ENCODE measurements at places on chromosomes 3 and 15.

DNA sequence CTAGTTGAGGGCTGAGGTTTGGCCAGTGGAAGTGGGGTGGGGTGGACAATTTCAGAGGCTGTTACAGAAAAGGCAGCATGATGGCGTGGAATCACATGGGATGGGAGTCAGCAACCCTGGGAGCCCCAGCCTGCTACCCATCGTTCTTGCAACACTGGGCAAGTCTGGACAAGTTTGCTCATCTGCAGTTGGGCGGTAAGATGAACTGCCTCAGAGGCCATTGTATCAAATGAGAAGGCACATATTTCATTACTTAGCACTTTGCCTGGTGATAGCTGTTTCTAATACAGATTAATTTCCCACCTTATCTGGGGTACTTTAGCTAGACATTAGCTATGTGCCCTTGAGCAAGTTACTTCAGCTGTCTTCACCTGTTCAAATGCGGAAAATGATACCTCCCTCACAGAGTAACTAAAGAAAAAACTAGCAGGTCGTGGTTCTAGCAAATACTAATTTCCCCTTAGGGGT, 248.9 kb downstream of the THSD4 start:
- no peak for DNase-seq

DNA sequence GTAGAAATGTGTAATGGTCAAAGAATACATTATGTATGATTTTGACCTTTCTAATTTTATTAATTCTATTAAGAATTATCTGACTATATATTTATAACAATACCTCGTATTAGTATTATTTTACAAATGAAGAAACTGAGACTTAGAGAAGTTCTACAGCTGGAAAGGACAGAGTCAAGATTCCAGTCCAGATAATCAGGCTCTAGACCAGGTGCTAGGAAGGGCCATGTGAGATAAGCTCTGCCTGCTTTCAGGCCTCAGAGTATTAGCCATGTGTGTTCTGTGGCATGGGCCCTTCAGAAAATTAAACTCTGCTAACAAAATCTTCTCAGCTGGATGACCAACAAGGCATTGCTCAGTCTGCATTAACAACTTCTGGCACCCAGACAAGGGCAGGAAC, 87.5 kb downstream of the CD200R1L start:
- no peak for DNase-seq

DNA sequence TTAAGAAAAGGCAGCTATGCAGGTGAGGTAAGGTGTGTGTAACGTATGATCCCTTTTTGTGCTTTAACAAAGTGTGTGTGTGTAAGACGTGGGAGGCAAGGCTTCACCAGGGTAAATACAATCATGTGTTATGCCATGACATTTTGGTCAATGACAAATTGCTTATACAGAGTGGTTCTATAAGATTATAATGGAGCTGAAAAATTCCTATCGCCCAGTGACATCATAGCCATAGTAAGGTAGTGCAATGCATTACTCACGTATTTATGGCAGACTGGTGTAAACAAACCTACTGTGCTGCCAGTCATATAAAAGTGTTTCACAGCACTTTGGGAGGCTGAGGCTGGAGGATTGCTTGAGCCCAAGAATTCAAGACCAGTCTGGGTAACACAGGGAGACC, 60.2 kb upstream of the LCTL start:
- DNase-seq = no peak

DNA sequence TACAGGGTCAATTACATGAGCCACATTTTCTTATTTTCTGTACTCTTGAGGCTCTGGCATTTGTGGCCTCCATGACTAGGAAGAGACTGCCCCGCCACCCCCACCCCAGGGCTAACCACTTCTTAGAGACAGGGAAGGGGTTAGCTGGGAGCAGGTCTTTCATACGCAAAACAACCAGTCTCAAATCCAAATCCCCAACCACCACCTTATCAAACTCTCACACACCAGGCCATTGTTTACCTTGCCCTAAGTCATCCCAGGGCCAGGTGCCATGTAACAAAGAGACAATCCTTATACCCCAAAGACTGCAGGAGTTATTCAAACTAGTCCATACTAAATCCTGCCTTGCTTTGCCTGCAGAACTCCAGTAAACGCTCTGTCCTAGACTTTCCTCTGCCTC, 77.8 kb downstream of the B3GNT5 start:
- no peak for DNase-seq

GRCh38 chr3:160346511-160346910, 52.5 kb downstream of the IFT80 start:
- DNase-seq = no peak

DNA sequence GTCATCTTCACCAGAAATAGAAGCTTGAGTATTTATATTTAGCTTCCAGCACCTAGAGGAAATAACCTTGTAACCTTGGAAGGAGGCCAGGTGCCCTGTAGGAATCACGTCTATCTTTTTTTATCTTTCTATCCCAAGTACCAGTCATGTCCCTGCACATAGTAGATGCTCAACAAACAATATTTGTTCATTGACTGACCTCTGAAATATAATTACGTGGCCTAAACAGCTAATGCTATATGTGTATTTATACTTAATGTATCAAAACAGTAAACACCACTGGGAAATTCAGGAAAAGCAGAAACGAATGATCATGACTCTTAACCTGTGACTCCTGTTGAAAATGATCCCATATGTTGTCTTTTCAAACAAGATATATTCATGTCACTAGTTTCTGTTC, 97.9 kb upstream of the ADAMTSL3 start:
- no peak for DNase-seq

GRCh38 chr3:33032938-33033337, 64.0 kb downstream of the GLB1 start:
- DNase-seq = no peak

GRCh38 chr15:81088470-81089013, 45.5 kb upstream of the CFAP161 start:
- DNase-seq = no peak

GRCh38 chr15:90774731-90775514, 57.8 kb downstream of the BLM start:
- no peak for DNase-seq

DNA sequence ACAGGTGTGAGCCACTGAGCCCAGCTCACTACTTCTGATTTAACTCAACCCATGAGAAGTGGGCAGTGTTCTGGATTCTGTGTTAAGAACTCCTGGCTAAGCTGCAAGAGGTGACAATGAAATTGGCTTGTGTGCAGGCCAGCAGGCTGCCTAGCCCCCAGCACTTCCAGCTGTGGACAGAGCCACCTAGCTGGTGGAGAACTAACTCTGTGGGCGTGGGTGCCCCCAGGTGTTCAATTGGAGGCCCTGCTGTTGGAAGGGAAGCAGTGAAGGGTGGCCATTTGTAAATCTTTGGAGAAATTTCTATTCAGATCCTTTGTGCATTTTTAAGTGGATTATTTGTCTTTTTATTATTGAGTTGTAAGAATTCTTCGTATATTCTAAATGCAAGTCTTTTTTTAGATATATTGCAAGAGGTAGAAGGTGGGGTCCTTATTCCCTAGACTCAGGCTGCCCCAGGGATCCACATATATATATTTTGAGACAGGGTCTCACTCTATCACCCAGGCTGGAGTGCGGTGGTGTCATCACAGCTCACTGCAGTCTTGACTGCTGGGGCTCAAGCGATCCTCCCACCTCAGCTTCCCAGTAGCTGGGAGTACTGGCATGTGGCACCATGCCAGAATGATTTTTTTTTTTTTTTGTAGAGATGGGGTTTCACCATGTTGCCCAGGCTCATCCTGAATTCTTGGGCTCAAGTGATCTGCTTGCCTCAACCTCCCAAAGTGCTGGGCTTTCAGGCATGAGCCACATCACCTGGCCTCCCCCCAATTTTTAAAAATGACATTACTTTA, 7.2 kb upstream of the SCAMP5 start:
- DNase-seq = no peak

GRCh38 chr15:39031596-39031995, 467.0 kb upstream of the RASGRP1 start:
- DNase-seq = no peak

DNA sequence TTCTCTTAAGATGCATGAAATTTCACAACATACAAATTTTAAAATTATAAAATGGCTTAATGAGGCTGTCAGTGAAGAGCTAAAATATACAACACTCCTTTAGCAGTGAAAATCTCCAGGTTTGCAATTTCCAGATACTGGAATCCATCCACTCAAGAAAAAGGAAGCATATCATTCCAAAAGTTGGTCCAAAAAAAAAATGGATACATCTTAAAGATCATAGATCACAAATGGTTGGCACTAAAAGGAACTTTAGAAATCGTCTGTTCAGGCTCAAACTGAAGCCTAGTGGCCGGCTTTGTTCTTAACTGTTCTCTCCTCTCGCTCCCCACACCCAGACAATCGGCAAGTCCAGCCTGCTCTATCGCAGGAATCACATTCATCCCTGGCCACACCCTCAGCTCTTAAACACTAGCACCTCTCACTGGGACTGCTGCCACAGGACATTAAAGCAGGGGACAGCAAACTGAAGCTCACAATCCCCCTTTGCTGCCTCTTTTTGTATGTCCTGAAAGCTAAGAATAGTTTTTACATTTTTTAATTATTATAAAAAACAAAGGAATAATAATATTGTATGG, 130.3 kb upstream of the CDIN1 start:
- DNase-seq = no peak

DNA sequence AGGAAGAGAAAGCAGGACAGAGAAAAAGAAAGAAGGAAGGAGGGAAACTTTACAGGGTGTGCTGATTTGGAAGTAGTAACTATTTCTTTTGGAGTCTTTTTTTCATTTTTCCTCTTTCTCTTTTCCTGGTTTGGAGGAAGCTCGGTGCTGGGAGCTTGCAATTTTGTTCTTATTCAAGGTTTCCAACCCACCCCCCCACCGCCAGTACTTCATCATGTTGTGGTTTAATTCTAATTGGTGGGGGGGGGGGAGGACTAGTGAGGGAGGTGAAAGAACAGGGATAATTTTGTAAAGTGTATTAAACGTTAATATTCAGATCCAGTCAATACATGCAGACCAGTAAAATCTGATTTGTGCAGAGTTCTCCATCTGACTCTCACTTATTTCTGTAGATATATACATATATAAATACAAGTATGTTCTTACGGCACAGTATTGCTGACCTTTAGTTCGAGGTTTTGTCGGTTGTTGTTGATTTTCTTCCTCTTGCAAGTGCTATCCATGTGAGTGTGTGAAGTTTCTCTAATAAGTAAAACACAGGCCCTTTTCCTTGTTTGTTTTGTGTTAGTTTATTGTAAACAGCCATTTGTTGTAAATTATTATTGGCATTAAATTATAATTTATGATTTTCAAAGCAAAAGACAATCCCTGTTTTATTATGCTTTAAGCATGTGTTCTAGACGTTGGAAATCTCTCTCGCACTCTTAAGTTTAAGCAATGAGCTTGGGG, 9.3 kb downstream of the NR2F2 start:
- DNase-seq = no peak

- no peak for DNase-seq
These were observed 145.9 kb downstream of the TBL1XR1 start for GRCh38 chr3:177051411-177051810.

DNA sequence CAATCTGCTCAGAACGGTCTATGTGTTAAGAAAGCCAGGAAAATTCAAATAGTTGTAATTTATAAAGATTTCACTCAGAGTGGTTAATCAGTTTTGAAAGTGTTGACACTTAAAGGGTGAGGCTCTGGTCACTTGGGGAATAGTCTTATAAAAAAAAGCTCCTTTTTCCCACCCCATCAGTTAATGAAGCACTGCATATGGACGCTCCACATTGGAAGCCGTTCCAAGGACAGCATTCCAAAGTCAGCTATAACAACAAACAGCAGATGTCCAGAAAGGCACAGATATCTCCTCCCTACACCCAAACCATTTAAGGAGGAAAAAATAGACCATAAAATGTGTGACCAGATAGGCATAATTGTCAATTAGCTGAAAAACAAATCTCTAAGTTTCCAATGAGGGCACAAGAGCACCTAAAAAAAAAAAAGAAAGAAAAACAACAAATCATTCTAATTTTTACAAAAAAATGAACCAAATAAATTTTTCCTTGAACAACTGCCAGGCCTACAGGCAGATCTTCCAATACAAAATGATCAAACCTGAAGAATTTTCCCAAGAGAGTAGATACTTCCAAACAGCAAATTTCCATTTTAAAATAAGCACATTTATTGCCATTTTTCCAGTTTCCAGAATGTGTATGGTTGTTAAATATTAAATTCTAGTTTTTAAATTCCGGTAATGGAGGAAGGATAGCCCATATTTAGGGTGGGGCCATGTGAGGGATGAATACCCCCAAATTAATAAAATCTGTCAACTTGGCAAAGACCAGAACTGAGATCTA, 198.3 kb downstream of the ERC2 start:
- no peak for DNase-seq

GRCh38 chr15:47987908-47988532, 132.8 kb upstream of the SLC24A5 start:
- no peak for DNase-seq

DNA sequence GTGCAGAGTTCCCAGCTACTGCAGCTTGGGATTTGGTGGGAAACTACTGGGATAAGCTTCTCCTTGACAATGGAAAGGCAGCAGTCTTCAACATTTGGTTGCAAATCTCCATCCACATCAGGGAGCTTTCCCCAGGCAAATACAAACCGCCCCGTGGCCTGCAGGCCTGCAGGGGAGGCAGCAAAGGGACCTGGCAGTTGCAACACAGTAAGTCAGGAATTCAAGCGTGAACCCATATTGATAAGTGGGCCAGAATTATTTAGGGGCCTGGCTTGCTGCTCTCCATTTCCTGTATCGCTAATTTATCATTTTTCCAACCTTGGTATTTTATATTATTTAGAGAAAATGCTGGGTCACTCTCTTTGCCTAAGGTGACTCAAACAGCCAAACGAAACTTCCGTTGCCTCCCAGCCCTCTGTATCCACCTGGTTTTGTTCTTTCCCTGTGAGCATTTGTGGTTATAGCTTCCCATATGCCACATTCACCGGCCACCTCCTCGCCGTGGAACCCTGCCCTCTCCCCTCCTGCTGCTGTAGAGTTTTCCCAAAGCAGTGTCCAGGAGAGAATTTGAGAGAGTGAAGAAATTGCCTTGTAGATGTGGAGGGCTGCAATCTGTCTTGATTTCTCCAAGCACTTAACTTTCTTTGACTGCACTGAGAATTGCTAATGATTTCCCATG, 34.8 kb downstream of the B3GALNT1 start:
- DNase-seq = no peak

DNA sequence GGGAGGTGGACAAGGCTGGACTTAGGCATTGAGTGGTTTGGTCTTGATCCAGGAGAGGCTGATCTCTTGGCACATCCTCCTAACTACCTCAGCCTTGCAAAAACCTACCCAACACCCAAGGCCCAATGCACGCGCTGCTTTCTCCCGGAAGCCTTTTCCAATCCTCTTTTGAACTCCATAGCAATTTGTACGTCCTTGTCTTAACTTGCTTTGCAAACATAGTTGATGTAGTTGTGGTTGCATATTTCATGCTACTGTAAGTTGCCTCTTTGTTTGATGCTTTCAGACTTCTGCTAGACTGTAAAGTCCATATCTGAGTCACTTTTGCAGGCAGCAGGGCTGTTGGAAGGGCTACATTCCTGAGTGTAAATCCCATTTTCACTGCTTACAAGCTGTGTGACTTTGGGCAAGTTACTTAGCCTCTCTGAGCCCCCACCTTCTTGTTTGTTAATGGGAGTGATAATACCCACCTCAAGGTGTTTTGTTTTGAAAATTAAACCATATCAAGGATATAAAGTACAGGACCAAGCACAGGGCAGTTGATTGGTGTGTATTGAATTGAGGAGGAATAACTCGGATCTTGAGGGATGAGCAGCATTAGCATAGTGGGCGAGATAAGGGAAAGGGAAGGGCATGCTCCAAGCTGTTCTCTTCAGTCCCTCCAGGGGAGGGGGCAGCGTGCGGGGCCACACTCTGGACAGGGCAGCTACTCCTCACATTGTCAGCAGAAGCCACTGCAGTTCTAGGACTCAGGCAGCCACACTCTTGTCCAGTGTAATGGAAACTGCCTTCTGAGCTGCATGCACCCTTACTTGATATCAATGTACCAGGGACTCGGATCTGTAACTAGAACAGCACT, 28.8 kb downstream of the SIAH2 start:
- DNase-seq = no peak
